ENCODE measurements at places on chromosomes 7 and 10.

GRCh38 chr7:30921540-30922401 is 10.1 kb downstream of the AQP1 start:
- no peak for DNase-seq

GRCh38 chr10:16644146-16644545 is 122.5 kb upstream of the C1QL3 start:
- no peak for DNase-seq

DNA sequence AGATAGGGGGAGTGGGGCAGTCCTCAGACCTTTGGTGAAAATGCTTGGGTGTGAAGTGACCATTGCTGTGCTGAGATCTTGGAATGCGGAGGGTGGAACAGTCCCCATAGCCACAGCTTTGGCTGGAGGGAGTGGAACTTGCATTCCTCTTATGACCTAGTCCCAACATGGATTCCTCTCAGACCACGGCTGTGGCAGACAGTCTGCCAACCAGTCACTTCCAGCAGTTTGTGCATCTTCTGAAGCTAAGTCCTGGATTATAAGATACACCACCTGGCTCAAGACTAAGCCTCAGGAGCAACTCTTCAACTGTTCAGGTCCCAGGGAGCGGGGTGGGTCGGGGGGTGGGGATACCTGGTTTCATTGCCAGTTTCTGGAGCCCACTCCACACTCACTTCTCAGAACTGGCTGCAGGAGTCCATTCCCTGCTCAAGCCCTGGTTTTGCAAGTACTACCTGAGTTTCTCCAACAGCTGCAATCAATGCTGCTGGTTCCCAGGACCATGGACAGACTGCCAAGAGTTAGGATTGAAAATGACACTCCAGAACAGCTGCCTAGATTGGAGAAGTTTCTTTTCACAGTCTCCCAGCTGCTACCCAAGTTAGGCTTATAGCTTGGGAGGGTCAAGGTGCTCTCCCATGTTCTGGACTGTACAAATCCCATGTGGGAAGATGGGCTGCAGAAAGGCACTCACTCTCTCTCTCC is 29.1 kb upstream of the DGKB start:
- DNase-seq, result no peak

DNA sequence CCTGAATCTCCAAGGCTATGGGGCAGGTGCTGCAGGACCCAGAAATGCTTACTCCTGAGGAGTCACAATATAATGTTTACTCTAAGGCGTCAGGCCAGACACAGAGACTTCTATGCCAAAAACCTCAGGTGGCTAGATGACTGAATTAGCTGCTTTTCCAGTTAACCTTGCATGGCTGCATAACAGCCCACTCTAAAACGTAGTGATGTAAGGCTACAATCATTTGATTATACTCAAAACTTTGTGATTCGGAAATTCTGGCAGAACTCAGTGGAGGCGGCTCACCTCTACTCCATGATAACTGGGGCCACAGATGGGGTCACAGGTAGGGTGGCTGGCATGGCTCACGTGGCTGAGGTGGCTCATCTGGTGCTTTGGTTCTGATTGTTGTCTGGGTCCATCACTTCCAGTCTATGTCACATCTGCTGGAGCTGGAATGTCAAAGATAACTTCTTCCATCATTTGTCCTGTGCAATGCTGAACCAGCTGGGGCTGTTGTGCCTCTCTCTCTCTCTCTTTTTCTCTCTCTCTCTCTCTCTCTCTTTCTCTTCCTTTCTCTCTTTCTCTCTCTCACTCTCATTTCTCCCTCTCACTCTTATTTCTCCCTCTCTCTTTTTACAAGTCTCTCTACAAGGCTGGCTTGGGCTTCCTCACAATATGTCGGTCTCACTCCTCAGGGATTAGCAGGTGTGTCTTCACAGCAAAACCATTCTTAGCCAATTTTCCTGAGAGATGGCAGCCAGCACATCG is 11.8 kb downstream of the TMEM72 start:
- DNase-seq, result peak; percentile 15

GRCh38 chr10:35040760-35041501 is 49.2 kb downstream of the CUL2 start:
- no peak for DNase-seq

DNA sequence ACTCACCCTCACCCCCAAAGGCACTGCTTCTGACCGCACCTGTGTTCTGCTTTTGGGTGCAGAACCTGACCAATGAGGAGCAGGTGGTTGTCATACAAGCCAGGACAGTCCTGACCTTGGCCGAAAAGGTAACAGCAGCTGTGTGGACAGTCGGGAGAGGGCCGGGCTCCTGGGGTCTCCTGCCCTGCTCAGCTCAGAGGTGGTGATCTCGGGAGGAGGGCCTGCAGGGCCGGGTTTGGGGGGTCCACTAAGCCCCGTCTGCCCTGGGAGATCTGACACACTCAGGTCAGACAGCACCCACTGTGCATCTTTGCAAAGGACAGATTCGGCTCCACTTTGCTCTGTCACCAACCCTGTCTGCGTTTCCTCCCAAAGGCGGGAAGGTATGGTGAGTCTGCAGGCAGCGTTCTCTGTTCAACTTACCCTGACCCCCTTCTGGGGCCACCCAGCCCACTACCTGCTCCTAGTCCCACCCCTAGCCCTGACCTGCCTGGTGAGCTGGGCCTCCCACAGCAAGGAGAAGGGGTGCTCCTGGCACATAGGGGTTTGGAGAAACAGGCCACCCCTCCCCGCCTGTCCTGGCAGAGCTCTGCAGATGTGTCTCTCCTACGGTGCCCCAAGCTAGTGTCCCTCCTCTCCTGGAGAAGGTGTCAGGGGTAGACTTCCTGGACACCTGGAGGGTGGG is 33.7 kb upstream of the DPYSL4 start:
- no peak for DNase-seq

- no peak for DNase-seq
Observed at GRCh38 chr10:23604613-23605012, 165.7 kb downstream of the OTUD1 start.

Measured in LNCaP clone FGC (cell line).